ENCODE measurements at places on chromosomes 16 and 17. TPM values are rescaled to one million over a fixed set of nuclear protein-coding genes. Genes with fewer than 3 reads are reported as not detected.

GRCh38 chr17:17872547-17873345 is 36.0 kb upstream of the SREBF1 start:
- no peaks in the 10 kb centered on the region for H3K27me3 ChIP-seq
- no peaks in the 10 kb centered on the region for H3K4me1 ChIP-seq
- H3K4me3 ChIP-seq, result no peak overlapping the region
- no peak overlapping the region for H3K27ac ChIP-seq
- H3K36me3 ChIP-seq, result peaks cover 6% of the 10 kb centered on the region
- DNase-seq, result no peak

Gene KRT32
- total RNA-seq, result not detected

GRCh38 chr16:79509211-79509631 is 91.3 kb downstream of the MAF start:
- H3K27me3 ChIP-seq, result peaks cover 4% of the 10 kb centered on the region
- H3K4me1 ChIP-seq, result no peaks in the 10 kb centered on the region
- no peak for DNase-seq
- H3K36me3 ChIP-seq, result no peaks in the 10 kb centered on the region

DNA sequence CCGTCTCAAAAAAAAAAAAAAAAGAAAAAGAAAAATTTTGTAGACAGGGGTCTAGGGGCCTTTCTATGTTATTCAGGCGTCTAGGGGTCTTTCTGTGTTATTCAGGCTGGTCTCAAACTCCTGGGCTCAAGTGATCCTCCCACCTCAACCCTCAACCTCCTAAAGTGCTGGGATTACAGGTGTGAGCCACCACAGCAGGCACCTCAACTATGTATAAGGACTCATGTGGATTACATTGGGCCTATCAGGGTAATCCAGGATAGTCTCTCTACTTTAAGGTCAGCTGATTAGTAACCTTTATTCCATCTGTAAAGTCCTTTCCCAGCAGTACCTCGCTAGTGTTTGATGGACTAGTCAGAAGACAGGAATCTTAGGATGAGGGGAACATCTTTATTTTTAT is 22.4 kb downstream of the TADA2A start:
- H3K36me3 ChIP-seq, result peaks cover 68% of the 10 kb centered on the region
- no peak overlapping the region for H3K4me3 ChIP-seq
- no peak for DNase-seq
- H3K4me1 ChIP-seq, result peaks cover 32% of the 10 kb centered on the region
- no peaks in the 10 kb centered on the region for H3K27me3 ChIP-seq
- H3K27ac ChIP-seq, result peak overlapping the region; percentile 88

DNA sequence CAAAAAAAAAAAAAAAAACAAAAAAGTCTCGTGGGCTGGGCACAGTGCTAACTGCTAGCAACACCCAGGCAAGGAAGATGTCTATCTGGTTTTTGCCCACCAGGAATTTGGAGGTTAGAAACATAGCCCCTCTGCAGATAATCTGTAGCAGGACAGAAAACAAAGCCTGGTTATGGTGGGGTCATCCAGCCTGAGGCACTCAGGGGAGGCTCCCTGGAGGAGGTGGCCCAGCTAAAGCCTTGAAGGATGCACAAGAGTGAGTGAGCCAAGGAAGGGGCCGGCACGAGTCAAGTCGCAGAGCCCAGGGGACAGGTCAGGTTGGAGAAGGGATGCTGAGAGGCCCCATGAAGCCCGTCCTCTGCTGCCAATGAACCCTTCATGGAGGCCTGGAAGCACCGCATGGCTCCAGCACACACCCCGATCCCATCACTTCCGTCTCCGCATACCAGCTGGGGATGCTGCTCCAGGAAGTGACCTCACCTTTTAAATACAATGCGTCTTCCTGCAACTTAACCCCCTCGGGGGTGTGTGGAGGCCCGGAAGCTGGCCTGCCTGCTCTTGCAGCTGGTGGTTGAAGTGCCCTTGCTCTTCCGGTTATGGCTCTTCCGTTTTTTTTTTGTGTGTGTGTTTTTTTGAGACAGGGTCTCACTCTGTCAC is 86.5 kb downstream of the ENGASE start:
- peaks cover 16% of the 10 kb centered on the region for H3K4me1 ChIP-seq
- peak overlapping the region; percentile 83 for H3K27ac ChIP-seq

DNA sequence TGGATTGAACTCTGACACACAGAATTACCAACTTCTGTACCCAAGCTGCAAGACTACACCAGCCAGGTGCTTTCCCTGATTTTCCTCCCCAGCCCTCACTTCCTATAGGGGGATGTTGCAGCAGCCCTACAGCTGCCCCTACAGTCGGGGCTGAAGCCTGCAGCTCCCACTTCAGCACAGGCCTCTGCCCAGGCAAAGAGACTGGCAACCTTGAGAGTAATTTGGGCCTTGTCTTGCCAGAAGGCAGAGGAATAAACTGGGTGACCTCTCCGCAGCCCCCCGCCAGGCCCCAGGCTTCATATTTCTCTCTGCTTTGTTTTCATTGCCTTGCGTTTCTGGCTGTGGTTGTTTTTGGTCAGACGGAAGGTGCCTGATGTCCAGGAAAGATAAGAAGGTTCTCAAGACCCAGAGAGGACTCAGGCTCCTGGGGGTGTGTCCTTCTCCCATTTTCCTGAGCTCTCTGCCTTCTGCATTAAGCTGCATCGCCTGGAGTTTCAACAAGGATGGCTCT is 32.0 kb downstream of the SLC6A4 start:
- H3K27ac ChIP-seq, result no peak overlapping the region
- H3K4me3 ChIP-seq, result no peak overlapping the region
- no peak for DNase-seq
- H3K27me3 ChIP-seq, result peaks cover 13% of the 10 kb centered on the region

DNA sequence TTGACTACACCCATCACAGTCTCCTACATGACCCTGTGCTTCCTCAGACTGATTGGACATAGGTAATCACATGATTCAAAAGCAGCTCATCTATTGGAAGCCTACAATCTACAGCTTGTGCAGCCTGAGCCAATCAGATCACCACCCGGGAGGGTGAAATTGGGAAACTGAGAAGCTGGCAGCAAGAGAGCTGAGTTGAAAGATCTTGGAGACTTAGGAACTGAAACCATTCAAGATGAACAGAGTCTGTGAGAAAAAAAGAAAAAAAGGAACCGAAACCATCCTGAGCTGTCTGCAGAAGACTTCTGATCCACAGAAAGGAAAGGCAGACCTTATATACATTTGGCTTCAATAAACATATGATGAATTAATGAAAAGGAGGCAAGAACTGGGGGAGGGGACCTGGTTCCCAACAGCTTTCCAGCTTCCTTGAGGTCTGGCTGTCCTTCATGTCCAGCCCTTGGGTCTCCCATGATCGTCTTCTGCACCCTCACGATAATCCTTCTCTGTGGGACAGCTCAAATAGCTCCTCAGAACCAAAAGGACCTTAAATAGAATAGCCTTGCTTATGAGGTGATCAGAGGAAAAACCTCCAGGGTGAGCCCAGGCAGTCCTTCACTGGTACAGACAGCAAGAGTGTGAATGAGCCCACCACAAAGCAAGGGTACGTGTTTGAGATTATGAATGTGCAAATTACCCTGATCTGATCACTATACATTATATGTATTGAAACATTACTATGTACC is 32.6 kb downstream of the PLXDC1 start:
- peaks cover 2% of the 10 kb centered on the region for H3K4me1 ChIP-seq
- no peaks in the 10 kb centered on the region for H3K36me3 ChIP-seq
- no peaks in the 10 kb centered on the region for H3K27me3 ChIP-seq
- no peak overlapping the region for H3K4me3 ChIP-seq

All from activated CD8-positive, alpha-beta T cell treated with anti-CD3 and anti-CD28 coated beads, Interleukin-2, amount 10 ng/mL, durations not matched to agents 7 days and 5 days (primary cell).